ENCODE measurements at places on chromosomes 7 and 10.

DNA sequence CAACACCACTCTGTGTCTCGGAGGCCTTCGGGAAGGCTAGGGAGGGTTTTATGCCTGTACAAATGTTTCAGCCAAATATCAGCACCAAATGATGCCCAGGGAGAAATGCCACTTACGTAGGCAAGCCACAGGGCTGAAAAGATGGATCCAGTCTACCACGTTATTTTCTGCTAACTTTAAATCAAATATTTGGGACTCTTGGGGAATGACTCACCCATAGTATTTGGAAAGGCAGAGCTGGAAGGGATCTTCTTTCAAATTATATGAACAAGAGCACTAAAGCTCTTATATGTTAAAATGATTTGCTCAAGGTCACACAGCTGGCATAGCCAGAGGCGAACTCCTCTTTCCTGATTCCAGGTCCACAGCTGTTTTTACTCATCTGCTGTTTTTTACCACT lies 591.4 kb downstream of the SORCS1 start:
- peak; percentile 1 for DNase-seq

DNA sequence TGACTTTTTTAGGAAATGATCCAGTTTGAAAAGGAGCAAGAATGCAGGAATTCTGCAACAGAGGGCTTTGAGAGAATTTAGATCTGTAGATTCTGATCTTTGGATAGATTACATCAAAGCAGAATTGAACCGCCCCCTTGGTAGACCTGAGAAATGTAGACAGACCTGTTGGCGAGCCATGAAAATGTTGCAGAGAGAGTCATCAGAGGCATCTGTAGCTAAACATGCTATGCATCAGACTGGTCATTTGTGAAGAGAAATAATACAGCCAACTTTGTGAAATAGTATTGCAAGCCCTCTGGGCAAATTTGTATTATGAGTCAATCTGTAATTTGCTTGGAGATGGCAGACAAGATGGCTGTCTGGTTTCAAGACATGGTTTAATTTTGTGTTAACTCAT lies 4.3 kb upstream of the C1GALT1 start:
- DNase-seq: peak; percentile 67

DNA sequence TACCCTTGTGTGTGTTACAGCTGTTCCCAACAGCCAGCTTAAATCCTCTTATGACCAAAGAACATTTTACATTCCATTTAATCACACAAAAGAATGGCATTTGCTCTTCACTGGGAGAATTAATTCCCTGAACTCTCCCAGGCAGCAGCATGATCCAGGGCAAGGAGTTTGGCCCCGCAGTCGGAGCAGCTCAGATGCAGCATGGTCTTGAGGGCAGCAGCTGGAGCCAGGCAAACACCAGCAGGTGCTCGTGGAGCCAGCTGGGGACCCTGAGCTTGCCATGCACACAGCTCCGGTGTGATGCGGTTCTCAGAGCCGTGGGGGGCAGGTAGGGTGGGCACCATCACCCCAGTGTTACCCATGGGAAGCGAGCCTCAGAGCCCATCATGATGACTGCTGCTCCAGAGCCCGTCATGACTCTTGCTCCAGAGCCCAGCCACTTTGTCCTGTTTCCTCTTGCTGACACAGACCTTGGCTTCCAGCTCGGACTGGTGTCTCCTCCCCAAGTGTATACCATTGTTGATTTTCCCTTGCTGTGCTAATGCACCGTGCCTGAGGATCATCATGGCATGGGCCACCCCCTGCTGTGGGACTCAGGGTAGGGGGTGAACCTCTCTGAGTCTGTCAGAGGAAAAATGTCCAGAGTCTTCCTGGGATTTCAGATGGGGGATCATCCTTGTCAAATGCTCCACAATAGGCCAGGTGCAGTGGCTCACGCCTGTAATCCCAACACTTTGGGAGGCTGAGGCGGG lies 75.8 kb downstream of the ZRANB1 start:
- DNase-seq: no peak

DNA sequence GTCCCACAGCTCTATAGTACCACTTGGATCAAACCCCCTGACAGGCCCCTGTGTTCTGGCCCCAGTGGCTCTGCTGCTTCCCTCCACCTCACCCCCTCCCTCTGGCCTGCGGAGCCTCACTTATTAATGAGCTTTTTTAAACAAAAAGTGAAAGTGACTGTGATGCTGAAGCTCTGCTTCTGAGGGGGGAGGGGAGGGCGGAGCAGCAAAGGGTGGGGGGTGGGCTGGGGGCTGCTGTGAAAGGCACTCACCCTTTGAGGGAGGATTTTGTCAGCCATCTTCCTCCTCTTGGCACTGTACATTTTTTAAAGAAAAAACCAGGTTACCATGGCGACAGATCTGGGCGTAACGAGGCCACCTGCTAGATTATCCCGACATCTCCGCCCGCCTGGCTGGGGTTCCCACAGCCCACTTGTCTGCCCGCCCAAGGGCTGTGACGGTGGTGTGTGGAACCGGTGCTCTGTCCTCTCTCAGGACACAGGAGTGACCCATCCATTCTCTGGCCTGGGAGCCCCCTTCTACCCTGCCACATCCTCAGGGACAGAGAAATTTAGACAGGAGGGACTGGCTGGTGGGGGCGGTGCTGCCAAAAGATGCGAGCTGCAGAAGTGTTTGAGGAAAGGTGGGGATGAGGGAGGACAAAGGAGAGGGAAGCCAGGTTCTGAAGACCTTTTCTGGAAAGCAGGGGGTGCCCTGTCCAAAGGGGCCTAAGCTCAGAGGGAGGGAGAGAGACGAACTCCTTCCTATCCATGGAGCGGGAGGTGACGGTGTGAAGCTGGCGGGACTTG lies 4.9 kb downstream of the SMARCD3 start:
- no peak for DNase-seq

DNA sequence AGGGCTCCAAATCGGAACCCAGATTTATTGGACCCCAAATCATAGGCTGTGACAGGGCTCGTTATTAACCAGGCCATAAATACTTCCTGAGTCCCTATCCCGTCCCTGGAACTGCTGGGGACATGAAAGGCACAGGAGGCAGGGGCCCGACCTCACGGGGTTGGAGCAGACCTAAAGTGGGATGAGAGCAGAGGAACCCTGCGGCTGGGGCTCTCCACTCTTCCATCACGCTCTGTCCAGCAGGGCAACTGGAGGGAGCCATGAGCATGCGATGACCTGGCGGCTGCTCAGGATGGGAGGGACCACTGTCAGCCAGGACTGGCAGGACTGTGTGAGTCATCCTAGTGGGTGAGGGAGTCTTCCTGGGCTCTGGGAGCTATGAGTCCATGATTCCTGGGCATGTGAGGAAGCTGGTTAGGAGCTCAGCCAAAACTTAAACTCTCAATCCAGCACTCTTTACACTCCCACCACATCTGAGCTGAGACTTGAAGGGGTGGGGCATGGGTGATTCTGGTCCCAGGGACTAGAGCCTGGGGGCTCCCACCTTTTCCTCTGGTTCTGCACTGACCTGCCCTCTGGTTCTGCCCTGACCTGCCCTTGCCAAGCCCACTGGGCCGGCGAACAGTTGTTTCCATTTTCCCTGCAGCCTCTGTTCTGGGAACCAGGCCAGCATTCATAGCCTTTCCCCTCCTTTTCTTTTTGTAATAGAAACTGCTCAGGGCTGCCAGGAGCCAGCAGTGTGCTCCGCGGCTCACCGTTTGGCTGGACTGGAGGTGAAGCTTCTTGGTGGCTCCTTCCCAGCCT lies 47.1 kb downstream of the SYPL1 start:
- DNase-seq: peak; percentile 99

GRCh38 chr10:24849501-24850299 lies 102.7 kb downstream of the PRTFDC1 start:
- peak; percentile 68 for DNase-seq

DNA sequence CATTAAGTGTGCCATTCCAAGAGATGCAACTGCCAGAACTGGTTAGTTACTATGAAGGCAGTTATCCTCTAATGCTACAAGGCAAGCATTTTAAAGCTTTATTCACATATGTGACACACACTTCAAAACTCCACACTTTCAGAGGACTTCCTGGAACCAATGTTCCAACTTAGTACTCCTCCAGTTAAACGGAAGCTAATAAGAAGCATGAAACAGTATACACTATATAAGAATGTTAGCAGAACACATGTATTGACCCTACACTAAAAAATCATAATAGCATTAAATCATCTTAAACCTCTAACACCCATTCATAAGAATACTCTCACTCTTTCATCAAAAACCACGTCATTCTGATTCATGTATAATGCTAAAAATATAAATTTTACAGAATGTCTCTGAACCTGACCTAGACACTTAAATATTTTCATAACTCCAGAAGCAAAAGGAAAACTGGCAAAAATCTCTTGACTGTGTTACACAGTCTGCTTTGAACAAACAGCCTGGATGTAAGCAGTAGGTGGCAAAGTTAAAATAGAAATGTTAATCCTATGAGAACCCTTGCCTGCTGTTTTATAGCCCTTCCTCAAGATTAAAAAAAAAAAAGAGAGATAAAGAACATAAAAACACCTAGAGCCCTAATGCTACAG lies 135.0 kb downstream of the SEMA3C start:
- peak; percentile 50 for DNase-seq

Data from RPMI7951 (cell line).